Skeletal muscle tissue (tissue), 5 donors: ENCODE measurements at places on chromosomes 7 and 10. TPM values are rescaled to one million over a fixed set of nuclear protein-coding genes. Genes with fewer than 3 reads are reported as not detected.

The SEMA3C gene
- 266 TPM for total RNA-seq

The UTF1 gene
- total RNA-seq, result not detected

The CFAP43 gene
- 2.1 TPM for total RNA-seq

The PRR15 gene
- not detected for total RNA-seq
